ENCODE measurements at places on chromosomes 3 and 15.
A peak's percentile ranks its signal among the peaks of the same experiment; 100 is the strongest.

GRCh38 chr15:55786341-55786740 is 43.4 kb upstream of the PRTG start:
- no peak for DNase-seq

GRCh38 chr3:38521391-38521987 is 25.3 kb downstream of the EXOG start:
- DNase-seq, result peak; percentile 70

DNA sequence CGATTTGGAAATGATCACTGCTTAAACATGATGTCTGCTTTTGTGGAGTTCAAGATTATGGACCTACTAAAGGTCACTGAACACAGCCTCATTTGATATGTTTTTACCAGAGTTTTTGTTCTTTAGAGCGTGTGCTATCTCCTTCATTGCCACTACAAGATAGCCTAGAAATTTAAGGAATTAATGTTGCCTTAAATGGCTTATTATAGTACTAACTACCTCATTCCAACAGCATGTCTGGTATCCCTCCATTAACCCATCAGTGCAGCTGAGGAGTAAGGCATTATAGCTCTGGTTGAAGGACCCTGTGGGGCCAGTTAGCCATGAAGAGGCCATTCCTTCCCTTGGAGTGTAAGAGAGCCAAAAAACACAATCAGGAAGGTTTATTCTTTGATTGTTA is 2.3 kb upstream of the FAM43A start:
- no peak for DNase-seq

GRCh38 chr15:79084308-79084968 is 6.1 kb downstream of the RASGRF1 start:
- DNase-seq, result no peak

GRCh38 chr15:29127506-29128430 is 141.9 kb downstream of the NSMCE3 start:
- DNase-seq, result no peak

- DNase-seq, result peak; percentile 21
These were observed 41.9 kb downstream of the LIPC start for GRCh38 chr15:58473724-58474123.

DNA sequence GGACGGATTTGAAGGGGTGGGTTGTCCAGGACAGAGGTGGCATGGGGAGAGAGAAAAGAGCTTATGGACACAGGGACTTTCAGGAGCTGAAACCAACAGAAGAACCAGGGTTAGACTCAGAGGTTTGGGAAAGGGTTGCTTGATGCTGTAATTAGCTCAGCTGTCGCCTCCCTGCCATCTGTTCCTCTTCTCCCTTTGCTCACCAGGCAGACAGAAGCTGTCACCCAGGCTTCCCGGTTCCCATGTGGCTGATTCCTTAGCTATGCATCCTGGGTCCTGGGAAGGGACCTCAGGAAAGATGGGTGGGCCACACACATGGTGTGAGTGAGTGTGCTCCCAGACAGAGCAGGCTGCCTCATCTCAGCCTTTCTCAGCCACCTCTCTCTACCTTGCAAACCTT is 14.1 kb downstream of the PTPN23 start:
- DNase-seq, result no peak

- DNase-seq, result no peak
These were observed 25.4 kb downstream of the CYP19A1 start for GRCh38 chr15:51313074-51313393.

Measured in stimulated activated CD4-positive, alpha-beta T cell treated with anti-CD3 and anti-CD28 coated beads, Interleukin-15, amount 100 ng/mL, for 24 hours (primary cell).